Endothelial cell (in vitro differentiated cells): ENCODE measurements at places on chromosomes 2 and 18. TPM values are rescaled to one million over a fixed set of nuclear protein-coding genes. Genes with fewer than 3 reads are reported as not detected.

The ALK gene
- 0.05 TPM for total RNA-seq

The ANO7 gene
- total RNA-seq: 16.1 TPM

The CCDC150 gene
- 12.4 TPM for total RNA-seq

The LYG2 gene
- total RNA-seq: 1.7 TPM

The TLX2 gene
- not detected for total RNA-seq

The CXCR1 gene
- total RNA-seq: not detected

The GPR155 gene
- total RNA-seq: 1.7 TPM

The C2orf15 gene
- total RNA-seq: 0.26 TPM

GRCh38 chr2:3585261-3586109, 9.4 kb upstream of the COLEC11 start:
- DNase-seq: no peak

DNA sequence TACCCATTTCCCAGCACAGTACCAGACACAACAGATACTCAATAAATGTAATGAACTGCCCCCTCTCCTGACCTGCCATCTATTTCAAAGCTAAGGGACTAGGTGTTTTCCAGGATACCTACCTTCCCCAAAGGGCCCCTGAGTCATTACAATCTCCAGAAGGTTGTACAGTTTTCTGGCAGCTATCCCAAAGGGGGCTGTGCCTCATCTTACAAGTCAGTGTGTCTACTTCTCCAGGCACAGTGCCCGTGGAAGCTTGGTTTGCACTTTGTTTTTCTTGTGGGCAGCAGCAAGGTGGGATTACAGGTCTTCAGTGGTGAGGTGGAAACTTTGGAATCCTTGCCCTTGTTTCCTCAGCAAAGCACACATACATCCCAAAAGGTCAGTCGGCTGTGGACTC, 62.8 kb upstream of the CYP26B1 start:
- no peak for DNase-seq

- DNase-seq: no peak
These were observed 72.6 kb upstream of the GRB14 start for GRCh38 chr2:164693834-164694233.

- DNase-seq: no peak
These were observed 54.9 kb upstream of the MAP2 start for GRCh38 chr2:209368914-209369313.

GRCh38 chr2:227617316-227618230, at the start of gene SCYGR4:
TSS of gene SCYGR4 (plus strand) at chr2:227617498. CDS start at chr2:227617498, 0 bp downstream.
- DNase-seq: no peak

- no peak for DNase-seq
These were observed 29.1 kb upstream of the INO80D start for GRCh38 chr2:206115026-206115578.

- no peak for DNase-seq
These were observed 3.3 kb downstream of the KLHL30 start for GRCh38 chr2:238141541-238142318.

- DNase-seq: no peak
These were observed 3.7 kb downstream of the GPR35 start for GRCh38 chr2:240628808-240629618.

DNA sequence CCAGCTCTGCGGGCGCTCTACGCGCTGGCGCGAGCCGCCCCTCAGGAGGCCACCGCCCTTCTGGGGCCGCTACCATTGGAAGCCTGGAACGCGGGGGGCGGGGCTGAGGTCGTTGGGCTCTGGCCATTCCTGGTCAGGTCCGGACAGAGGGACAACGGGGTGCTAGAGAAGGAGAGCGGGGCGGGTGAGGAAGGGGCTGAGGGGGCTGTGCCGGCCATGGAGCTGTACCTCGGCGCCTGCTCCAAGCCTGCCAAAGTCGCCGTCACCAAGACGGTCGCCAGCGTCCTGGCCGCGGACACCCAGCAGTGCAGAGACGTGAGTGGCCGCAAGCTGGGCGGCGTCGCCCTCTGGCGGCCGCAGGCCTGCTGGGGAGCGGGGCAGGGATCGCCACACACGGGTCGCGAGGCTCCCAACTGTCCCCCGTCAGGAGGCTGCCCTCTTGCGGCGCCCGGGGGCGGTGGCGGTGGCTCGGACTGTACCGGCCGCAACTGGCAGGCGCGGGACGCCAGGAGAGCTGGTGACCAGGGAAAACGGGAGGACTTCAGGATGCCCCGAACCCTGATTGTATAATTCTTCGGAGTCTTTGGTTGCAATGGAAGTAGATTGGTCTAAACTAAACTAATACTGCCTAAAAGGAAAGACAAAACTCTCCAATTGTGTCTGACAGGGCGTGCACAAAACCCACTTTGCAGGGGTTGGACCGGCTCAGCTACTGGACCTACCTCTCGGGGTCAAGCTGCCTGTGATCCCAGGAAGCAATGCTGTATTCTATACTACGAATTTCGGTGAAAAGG, at the start of gene FSIP2:
FSIP2 (plus strand) TSS at position 126 of the 794 bp plus-strand sequence; CDS start at position 217, 91 bp downstream.
- DNase-seq: peak; percentile 98

DNA sequence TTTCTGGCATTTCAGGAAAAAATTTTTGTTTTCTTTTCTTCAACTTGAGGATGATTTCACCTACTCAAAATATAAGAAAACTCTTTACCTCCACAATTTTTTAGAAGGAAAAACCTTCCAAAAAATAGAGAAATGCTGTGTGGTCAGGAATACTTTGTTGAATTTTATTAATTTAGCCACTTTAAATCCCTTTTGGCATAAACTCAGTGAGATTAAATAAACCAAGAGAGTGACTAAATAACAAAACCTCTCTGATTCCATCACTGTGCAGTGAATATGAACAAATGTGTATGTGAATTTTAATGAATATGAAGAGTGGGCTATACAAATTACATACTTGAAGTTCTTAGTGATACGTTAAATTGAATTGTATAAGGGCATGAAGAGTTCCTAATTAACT, 25.8 kb upstream of the CYTIP start:
- DNase-seq: no peak

- DNase-seq: no peak
These were observed 132.5 kb upstream of the EPAS1 start for GRCh38 chr2:46164529-46165301.

DNA sequence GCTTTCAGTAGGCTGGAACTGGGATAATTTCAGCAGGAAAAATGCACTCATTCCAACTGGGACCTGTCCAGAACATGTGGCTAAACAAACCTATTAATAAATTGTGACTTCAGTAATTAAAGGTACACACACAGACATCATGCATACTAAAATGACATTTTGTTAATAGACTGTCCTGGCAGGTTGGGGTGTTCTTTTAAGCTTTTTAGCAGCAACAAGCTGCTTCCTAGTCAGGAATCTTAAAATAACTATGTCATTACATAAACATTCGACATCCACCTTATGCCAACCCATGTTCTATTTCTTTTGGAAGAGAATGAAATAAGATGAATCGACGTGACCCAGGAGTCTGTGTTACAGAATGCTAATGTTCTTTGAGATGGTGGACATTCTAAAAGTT, 435.7 kb downstream of the TXNL1 start:
- no peak for DNase-seq

GRCh38 chr18:57776354-57776753, 26.8 kb downstream of the ATP8B1 start:
- no peak for DNase-seq

DNA sequence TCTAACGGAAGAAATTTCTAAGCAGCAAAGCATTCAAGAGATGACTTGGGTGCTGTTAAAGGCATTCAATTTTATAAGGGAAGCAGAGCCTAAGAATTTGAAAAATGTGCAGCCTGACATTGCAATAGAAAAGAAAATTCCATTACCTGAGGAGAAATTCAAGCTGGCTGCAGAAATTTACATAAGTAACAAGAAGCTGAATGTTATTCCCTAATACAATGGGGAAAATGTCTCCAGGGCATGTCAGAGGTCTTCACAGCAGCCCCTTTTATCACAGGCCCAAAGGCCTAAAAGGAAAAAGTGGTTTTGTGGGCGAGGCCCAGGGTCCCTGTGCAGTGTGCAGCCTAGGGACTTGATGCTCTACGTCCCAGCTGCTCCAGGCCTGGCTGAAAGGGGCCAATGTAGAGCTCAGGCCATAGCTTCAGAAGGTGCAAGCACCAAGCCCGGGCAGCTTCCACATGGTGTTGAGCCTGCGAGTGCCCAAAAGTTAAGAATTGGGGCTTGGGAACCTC, 306.7 kb downstream of the RDH14 start:
- no peak for DNase-seq

DNA sequence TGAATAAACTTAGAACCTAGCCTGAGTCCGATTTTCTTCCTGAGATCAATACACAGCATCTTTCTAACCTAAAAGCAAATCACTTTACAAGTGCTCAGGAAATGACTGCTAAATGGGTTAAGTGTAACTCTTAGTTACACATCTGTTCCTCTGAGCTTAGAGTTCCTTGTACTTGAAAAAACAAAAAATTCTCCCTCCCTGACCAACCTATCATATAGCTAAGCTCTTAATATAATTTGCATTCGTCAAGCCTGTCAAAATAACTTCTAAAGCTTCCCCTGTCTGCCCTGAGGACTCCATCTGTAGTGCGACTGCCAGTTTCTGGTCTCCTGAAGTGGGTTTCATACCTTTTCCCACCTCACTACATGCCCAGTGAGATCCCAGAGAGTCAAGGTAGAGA, 190.4 kb downstream of the NCK2 start:
- DNase-seq: no peak

DNA sequence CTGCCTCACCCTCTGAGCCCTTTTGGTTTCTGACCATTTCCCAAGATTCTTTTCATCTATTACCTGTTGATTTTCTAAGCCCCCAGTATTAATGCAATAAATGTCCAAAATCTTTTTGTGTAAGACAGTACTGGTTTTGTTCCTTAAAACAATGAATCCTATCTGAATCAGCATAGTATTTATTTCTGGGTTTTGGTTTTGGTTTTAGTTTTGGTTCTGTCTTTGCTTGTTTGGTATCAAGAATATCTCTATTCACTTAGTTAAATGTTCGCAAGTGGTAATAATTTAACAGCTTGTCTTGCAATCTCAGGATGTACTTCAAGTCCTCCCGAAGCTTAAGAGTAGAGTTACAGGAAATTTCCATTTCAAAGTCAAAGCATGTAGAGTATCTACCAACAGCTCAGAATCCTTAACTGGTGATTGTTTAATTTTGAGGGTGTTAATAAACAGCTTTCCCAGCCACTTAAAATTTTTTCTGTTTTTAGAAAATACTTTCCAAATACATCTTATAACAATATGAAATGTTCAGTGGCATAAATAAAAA, 67.7 kb upstream of the NEDD4L start:
- DNase-seq: no peak

DNA sequence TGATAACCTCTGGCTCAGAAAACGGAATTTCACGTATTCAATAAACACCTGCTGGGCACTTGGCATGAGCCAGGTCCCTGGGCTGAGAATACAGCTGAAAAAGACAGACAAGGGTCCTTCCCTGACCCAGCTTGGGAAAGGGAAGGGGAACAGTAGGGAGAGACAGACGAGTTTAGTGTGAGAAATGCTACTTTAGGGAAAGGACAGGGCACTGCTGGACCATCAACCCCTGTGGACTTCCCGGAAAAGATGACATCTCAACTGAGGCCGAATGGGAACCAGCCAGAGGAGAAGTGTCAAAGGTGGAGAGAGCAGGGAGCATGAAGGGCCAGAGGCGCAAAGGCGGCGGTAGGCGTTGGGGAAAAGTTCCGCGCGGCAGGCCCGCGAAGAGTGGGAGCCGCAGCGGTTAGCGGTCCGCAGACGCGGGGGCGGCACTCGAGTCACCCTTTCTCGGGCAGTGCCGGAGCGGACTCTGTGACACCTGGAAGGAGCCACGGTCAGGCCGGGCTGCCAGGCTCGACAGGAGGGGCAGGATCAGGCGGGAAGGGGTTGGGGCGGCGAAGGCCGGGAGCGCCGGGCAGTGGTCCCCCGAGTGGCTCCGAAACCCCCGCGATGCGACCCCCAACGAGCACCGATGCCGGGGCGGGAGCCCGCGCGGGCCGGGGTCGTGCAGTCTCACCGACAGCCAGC, 519 bp downstream of the TEX261 start:
- no peak for DNase-seq

- DNase-seq: no peak
These were observed 50.8 kb downstream of the TWIST2 start for GRCh38 chr2:238898534-238899281.

DNA sequence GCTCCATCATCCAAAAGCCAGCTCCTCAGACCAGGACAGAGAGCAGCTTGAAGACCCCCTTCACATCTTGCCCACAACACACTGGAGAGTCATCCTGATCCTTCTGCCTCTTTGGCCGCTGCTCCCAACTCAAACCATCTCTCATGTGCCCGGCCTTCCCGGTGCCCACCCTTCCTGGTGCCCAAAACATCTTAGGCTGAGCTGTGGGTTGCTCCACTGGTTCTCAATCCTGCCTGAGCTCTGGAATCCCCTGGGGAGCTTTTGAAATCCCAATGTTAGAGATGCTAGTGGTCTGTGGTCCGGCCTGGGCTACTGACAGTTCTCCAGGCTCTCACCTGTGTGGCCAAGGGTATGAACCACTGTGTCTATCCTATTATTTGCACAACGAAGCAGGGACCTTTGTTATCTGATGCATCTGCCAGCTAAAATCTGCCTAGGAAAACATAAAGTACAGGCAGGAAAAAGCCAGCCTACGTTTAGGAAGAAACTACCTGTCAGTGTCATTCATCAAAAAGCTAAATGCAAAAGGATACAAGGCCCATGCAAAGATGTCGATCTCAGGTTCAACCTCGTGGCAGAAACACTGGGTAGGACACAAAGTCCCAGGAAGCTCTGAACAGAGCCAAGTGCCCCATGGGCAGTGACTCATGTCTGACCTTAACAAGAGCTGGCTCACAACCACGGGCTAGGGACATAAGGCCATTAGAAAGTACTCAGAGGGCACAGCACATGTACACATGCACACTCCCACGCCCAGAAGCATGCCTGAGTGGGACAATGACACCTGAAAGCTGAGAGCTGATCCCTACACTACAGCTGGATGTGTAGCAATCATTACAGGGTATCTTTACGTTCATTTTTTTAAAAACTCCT, 30.8 kb downstream of the TBC1D8 start:
- DNase-seq: no peak

GRCh38 chr2:232419245-232420072, 12.8 kb downstream of the ALPG start:
- no peak for DNase-seq

DNA sequence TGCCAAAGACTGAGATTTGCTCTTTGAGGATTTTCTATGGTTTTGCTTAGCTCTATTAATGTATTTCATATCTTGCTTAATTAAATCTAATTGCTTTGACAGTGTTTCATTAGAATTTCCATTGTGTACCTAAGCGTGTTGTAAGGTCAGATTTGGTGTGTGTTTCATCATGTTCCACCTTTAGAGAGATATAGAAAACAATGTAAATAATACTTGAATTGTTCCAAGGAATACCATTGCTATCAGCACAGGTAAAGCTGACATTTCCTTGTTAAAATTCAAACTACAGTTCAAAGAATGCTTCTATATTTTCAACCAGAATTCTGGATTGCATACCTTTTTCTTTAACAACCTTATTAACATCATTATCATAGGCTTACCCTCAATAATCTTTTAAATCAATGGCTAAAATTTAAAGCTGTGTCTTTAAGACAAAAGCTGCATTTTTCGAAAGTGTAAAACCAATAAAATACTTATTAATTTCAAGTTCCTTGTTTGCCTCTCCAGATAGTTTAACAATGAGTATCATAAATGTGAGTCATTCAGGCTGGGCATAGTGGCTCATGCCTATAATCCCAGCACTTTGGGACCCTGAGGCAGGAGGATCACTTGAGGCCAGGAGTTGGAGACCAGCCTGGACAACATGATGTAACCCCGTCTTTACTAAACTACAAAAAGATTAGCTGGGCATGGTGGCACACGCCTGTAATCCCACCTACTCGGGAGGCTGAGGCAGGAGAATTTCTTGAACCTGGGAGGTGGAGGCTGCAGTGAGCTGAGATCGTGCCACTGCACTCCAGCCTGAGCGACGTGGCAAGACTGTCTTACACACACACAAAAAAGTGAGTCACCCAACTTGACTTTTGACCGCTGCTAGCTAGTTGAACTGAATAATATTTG, 188.0 kb upstream of the PKDCC start:
- no peak for DNase-seq
